ENCODE measurements at places on chromosomes 1 and 21.

DNA sequence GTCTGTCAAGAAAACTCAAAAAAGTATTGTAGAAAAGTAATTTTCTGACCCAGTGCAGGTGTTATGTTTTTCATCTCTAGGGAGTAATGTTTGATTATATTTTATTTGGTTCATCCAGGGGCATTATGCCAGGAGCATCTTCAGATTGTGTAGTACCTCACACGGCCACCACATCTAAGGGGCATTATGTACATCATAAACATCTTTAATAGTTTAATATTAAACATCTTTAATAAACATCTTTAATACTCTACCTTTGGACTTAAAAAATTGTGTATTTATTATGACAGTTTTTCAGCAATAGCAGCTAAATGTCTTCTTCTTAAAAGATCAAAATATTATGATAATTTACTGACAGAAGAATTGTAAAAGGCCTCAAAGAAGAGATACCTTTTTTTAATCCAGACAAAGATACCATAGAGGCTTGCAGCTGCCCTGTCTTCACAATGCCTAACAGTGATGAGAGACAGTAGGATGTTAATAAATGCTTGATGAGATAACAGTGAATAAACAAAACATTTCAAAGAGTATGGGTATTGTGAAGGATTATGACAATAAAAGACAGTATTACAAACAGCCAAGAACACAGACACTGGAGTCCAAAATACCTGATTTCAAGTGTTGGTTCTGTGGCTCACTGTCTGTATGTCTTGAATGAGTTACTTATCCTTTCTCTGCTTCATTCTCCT is 240.9 kb upstream of the ADGRL2 start:
- no peaks in the 10 kb centered on the region for H3K27me3 ChIP-seq
- DNase-seq: no peak
- H3K27ac ChIP-seq: no peak overlapping the region
- H3K36me3 ChIP-seq: no peaks in the 10 kb centered on the region

DNA sequence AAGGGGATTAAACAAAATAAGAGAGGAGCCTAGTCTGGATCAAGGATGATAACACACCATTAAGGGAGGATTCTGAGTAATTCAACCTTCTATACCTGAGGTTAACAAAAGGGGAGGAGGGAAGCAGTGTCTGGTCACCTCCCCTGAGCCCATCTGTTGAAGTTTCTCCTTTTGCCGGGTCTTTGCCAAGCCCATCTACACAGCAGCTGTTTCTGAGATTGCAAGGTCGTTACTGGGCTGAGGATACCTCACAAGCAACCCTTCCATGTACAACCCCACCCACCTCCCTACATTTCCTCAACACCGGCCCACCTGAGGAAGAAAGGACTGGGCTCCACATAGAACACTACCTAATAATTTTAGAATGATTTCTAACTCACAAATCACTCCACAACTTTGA is 26.3 kb downstream of the LRRC52 start:
- no peak overlapping the region for H3K27ac ChIP-seq
- H3K4me1 ChIP-seq: no peaks in the 10 kb centered on the region
- DNase-seq: no peak

- H3K27me3 ChIP-seq: no peaks in the 10 kb centered on the region
- H3K4me3 ChIP-seq: no peak overlapping the region
- H3K36me3 ChIP-seq: no peaks in the 10 kb centered on the region
- H3K4me1 ChIP-seq: peaks cover 5% of the 10 kb centered on the region
- no peak for DNase-seq
Measured at GRCh38 chr1:243550276-243550675, 294.4 kb downstream of the SDCCAG8 start.

DNA sequence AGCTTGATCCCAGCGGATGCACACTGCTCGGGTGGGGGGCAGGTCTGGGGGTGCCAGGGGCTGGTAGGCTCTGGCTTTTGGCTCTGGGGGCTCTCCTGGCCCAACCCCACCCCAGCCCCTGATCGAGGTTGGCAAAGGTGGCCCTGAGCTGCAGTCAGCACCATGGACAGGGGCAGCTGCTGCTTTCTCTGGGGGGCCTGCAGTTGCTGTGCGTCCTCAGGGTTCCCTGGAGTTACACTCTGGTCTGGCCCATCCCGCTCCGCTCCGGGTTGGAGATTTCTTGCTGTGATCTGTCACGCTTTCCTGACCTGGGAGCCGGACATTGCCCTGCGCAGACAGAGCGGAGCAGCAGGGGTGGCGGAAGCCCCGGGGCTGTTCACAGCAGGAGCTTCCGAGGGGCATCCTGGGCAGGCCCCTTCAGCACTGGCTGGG is 8.0 kb upstream of the PLCH2 start:
- DNase-seq: peak; percentile 42
- H3K27ac ChIP-seq: no peak overlapping the region
- H3K36me3 ChIP-seq: no peaks in the 10 kb centered on the region
- no peak overlapping the region for H3K4me3 ChIP-seq
- H3K27me3 ChIP-seq: no peaks in the 10 kb centered on the region

- peaks cover 2% of the 10 kb centered on the region for H3K4me1 ChIP-seq
- no peak for DNase-seq
- H3K4me3 ChIP-seq: no peak overlapping the region
- no peaks in the 10 kb centered on the region for H3K27me3 ChIP-seq
- no peak overlapping the region for H3K27ac ChIP-seq
- peaks cover 65% of the 10 kb centered on the region for H3K36me3 ChIP-seq
Measured at GRCh38 chr1:36175137-36176095, 19.5 kb downstream of the MAP7D1 start.

Measured in activated CD4-positive, alpha-beta memory T cell treated with anti-CD3 and anti-CD28 coated beads, Interleukin-2, amount 10 ng/mL, durations not matched to agents 7 days and 5 days (primary cell).